ENCODE measurements at places on chromosomes 12 and 14.

- DNase-seq, result no peak
Measured at GRCh38 chr12:119786539-119786938, 90.6 kb downstream of the CIT start.

- DNase-seq, result no peak
Measured at GRCh38 chr12:49824895-49825294, 3.3 kb downstream of the NCKAP5L start.

DNA sequence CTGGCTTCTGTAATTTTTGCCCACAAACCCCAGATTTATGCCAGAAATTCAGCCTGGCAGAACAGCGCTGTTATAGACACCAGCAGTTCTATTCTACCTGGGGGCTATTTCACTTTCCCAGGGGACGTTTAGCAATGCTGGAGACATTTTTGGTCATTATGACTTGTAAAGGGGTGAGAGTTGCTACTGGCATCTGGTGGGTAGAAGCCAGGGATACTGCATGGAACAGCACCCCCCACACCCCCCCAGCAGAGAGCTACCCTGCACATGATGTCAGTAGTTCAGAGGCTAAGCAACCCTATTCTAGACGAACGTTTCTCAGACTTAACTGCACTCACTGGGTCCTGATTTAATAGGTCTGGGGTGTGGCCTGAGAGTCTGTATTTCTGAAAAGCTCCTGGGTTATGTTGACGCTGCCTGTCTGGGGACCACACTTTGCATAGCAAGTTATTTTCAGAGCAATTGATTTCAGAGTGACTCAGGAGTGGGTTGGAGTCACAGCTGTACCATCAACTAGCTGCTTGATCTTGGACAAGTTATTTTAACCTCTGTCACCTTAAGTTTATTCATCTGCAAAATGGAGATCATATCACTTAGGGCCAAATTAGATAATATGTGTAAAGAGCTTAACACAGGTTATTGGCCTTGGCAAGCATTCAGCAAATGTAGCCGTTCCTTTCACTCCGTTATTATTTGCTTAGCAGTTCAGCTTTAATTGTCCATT, 48.5 kb downstream of the CHST11 start:
- DNase-seq, result no peak

- DNase-seq, result no peak
Measured at GRCh38 chr14:65483647-65484046, 71.1 kb downstream of the FUT8 start.

DNA sequence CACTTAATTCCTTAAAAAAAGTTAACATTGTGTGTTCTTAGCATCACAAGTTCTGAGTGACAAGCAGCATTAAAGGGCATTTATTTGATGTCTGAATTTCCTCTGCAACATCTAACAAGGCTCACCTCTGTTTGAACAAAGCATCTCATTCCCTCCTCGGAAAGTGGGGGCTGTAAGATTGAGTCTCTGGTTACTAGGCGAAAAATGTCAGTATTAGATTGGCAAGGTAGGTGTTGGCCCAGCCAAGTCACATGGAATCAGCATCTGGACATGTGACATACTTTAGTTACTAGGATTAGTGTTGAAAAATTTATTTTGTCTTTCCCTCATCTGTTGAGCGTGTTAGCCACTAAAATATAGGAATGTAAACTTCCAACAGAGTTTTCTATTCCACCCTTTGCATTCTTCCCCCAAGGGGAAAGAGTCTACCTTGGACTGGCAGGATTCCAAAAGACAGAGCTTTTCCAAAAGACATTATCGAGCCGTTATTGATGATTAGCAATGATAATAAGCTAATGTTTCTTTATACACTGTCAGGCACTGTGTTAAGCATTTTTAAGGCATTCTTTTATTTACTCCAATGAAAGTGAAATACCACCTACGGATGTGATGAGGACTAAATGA, 194.9 kb upstream of the BTG1 start:
- no peak for DNase-seq
